ENCODE measurements at places on chromosomes 16 and 17.

- DNase-seq = no peak
Observed at GRCh38 chr16:49362230-49362629, 11.4 kb upstream of the C16orf78 start.

- DNase-seq = no peak
Observed at GRCh38 chr16:86680661-86681030, 102.3 kb downstream of the FOXL1 start.

DNA sequence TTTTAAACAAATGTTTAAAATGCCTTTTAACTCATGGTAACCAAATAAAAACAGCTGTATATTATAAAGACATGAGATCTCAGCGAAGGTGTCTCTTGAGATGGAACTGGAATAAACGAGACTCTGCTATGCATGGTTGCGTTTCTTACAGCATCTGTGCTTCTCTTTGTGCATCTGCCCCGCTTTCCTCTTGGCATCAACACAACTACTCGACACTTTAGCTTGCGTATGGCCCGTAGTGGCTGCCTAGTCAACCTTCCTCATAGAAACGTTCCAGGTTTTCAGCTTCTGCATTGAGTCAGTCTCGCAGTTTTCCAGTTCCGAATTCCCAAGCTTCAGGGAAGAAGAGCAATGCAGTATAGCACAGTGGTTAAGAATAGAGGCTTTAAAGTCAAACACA is 214.9 kb downstream of the CEP112 start:
- DNase-seq = no peak

- no peak for DNase-seq
Observed at GRCh38 chr16:85407-85782, 7.4 kb downstream of the MPG start.

DNA sequence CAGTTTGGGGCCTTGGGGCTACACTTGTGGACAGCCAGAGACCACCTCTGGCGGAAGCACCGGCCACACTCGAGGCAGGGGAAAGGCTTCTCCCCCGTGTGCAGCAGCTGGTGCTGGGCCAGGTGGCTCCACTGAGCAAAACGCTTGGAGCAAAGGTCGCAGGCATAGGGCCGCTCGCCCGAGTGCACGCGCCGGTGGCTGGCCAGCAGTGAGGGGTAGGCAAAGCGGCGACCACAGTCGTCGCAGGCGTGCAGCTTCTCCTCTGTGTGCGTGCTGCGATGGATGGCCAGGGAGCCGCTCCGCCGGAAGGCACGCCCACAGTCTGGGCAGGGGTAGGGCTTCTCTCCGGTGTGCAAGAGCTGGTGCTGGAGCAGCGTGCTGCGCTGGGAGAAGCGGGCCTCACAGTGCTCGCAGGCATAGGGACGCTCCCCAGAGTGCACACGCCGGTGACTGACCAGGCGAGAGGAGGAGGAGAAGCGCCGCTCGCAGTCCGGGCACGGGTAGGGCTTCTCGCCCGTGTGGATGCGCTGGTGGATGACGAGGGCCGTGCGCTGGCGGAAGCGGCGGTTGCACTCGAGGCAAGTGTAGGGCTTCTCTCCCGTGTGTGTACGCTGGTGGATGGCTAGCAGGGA is 5.8 kb downstream of the ZNF689 start:
- no peak for DNase-seq

GRCh38 chr16:19968891-19969683 is 84.4 kb upstream of the GPRC5B start:
- peak; percentile 12 for DNase-seq

GRCh38 chr17:63985387-63986140 is 12.6 kb upstream of the PRR29 start:
- no peak for DNase-seq

DNA sequence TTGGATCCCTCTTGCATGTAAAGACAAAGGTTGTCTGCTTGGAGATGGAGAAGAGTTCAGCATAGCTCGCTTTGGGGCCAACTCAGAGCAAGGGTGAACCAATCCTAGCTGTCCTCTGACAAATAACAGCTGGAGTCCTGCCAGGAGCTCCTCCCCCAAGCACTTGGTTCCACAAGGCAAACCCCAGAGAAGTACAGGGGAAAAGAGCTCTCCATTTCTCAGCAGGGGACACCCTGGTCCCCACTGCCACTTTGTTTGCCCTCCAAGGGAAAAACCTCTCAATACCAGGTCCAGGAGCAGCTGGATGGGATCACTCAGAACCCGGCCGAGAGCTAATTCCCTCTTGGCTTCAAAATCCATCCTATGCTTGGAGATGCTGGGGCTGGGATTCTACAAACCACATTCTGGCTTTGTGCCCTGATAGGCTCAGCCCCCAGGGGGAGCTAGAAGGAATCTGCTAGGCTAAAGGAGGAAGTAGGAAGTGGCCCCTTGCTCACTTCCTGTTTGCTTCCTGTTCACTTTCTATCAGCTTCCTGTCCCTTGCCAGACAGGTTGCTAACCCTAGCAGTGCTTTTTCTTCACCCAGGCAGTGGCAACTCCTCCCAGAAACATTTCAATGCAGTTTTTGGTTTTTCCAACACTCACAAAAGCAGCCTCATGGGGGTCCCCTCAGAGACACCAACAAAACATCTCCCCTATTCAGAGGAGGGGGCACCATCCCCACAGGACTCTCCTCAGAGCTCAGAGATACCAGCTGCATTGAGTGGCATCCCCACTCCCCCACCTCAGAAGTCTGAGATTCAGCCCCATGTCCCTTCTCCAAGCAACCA is 30.7 kb downstream of the CDRT4 start:
- DNase-seq = peak; percentile 73

GRCh38 chr17:6153375-6153774 is 83.2 kb downstream of the WSCD1 start:
- no peak for DNase-seq

GRCh38 chr16:53549970-53550690 is 47.1 kb upstream of the AKTIP start:
- DNase-seq = peak; percentile 78

DNA sequence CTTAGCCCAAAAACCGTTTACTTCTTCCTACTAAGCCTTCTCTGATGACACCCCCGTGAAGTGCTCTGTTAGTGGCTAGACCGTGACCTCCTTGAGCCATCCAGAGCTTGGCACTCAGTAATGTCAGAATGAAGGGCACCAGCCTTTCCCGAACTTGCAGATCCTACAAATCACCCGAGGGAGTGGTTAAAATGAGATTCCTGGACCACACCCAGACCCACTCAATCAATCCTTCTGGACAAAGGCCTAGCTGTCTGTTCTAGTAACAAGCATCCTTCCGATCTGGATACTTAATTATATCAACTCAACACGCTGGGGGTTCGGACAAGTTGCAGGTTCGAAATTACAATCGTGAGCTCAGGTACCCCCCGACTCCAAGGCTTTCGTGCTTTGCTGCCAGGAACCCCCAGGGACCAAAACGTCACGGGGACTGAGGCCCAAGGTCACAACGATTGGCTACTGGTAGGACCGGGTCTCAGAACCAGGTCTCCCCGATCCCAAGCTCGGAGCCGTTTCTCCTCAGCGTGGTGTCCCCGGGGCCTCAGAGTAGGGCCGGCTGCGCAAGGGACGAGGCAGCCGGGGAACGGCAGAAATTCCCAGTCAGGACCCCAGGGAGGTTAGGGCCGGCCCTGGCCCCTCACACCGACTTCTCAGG is 527 bp downstream of the CIAPIN1 start:
- DNase-seq = peak; percentile 32

DNA sequence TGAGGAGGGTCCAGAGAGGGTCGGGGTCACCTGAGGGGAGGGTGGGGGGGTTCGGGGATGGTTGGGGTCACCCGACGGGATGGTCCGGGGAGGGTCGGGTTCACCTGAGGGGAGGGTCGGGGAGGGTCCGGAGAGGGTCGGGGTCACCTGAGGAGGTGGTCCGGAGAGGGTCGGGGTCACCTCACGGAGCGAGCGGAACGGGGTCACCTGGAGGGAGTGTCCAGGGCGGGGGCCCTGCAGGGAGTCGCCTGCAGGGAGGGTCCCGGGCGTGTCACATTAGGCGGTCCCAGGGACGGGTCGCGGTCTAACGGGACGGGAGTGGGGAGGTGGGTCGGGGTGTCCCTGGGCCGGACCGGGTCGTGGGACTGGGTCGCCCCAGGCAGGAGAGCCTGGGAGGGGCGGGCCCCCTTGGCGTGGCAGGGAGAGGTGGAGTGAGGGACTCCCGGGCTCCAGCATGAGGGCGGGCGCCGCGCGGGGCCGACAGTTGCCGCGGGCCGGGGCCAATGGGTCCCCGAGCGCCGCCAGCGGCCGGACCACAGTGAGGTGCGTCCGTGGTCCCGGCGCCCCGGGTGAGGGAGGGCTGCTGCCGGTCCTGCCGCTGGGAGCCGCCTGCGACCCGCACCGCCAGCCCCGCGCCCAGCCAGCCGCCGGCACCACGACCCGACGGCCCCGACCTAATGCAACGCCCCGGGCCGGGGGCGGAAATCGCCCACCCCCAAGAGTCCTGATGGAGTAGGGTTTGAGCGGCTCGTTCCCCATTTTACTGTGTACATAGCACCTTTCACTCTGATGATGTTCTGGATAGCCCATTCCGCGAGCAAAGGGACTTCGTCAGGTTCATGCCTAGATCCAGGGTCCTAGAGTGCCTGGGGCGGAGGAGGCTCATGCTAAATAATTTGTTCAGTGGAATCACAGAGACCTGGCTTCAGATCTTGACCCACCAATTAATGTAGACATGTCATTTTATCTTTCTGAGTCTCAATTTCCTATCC is 1.2 kb upstream of the ABCA3 start:
- DNase-seq = no peak

DNA sequence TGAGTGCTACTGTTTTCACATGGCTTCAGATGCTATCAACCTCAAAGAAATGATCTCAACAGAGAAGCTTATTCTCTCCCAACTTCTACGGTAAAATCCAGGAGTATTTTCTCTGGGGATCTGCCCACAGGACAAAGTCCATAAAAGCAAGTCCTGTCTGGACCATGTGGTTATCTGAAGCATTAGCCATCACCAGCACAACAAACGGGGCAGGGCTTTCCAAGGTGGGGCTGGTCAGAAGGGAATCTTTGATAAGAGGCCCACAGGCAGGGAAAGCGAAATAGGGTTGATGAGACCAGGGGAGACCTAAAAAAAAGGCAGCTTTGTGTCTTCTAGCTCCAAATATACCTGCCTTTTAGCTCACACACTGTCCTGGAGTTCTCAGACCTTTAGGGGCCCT is 38.7 kb upstream of the CACNG3 start:
- no peak for DNase-seq

DNA sequence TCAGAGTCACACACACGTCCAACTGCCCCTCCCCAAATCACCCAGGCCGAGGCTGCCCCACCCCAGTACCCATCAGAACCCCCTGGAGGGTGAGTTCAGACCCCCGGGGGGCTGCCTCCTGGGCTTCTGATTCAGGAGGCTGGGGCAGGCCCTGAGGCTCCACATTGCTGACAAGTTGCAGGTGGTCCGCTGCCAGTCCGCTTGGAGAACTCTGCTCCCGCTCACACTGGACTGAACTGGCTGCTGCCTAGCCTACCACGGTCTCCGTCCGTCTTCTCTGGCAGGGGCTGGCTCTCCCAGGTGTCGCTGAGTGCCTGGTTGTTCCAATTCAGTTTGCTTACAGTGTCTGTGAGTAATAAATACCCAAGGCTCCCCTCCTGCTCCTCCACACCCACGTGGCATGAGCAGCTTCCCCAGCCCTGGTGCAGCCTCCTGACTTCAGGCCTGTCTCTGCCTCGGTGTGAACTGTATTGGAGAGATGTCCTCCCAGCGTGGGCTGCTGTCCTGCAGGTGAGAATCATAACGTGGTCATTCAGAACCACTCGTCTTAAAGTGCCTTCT is 163.4 kb downstream of the LAT start:
- no peak for DNase-seq

DNA sequence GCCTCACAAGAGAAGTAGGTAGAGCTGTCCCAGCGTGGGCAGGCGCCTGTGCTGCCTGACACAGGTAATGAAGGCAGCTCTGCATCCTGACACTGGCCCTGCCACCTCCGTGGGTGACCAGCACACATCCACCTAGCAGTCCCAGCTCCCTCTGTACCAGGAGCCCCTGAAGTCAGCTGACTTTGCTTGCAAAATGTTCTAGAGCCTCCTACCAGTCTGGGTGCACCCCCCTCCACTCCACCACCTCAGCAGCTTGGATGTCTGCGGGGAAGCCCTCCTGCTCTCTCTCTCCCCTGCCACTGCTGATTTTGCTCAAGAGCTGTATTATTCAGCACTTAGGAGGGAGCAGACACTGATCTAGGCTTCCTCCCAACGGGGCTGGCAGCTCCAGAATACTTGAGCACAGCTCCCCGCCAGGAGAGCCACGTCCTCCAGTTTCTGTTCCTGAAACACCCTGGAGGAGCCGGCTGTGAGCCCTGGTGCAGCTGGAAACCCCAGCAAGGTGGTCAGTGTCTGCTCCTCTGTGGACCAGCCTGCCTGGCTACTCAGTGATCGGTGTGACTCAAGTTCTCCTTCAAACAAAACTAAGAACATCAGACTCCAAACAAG is 1.0 kb downstream of the RNF166 start:
- DNase-seq = no peak

DNA sequence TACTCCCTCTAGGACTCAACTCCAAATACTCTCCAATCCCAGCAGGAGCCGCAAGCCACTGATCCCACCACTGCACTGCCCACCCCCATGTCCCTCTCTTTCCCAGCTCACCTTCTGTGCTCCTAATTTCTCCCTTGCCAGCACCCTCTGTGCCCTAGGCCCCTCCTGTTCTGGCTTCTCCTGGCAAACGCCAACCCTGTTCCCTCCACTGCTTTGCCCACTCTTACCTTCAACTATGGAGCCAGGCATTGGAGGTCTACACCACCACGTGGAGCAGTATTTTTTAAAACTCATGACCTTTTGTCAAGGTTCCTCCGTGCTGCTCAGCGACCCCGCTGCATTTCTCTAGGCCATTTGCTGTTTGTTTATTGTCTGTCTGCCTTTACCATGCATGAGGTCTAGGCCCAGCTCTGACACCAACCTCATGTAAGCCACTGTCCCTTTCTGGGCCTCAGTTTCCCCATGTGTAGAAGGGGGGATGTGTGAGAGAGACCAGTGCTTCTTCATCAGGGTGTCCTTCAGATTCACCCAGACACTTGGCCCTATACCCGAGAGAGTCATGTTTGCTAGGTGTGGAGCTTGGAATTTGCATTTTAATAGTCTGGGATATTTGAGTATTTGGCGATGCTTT is 4.6 kb downstream of the CCDC102A start:
- no peak for DNase-seq

DNA sequence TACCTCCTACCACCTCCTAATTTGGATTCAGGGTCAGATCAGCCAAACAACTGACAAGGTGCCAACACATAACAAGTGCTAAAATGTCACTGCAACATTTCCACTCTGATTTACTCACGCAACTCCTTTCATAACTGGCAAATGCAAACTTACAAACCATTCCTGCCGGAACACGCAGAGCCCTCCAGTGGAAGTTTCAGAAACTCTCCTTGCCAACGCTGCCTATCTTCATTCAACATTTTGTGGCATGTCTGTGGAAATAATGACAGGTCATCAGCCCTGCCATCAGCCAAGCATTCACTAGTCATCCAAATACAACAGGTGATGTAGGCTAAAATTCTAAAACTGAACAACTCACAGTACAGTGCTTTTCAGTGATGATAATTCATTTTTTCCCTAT is 37.7 kb upstream of the OR3A1 start:
- DNase-seq = no peak
